K562 (cell line): ENCODE measurements at places on chromosomes 3 and 15. TPM values are rescaled to one million over a fixed set of nuclear protein-coding genes. Genes with fewer than 3 reads are reported as not detected.

The CD86 gene
- total RNA-seq = 0.07 and 0.16 TPM in 2 replicates

DNA sequence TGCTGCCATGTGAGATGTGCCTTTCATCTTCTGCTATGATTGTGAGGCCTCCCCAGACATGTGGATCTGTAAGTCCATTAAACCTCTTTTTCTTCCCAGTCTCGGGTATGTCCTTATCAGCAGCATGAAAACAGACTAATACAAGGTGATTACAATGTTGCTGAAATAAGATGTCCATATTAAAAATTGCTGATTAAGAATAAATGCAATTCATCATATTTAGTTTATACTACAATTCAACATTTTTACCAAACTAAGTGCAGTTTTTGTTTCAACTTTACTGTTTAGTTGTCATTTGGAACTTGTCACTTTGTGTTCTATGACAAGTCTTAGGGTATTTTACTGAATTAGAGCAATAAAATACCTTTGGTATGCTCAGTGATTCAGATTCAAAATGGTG is 127.6 kb upstream of the TMCO5A start:
- no peak for DNase-seq

The SAMD7 gene
- not detected in 2 replicates for total RNA-seq

The HRH1 gene
- total RNA-seq = 0.04 TPM in 1 of 2 replicates, not detected in the other

DNA sequence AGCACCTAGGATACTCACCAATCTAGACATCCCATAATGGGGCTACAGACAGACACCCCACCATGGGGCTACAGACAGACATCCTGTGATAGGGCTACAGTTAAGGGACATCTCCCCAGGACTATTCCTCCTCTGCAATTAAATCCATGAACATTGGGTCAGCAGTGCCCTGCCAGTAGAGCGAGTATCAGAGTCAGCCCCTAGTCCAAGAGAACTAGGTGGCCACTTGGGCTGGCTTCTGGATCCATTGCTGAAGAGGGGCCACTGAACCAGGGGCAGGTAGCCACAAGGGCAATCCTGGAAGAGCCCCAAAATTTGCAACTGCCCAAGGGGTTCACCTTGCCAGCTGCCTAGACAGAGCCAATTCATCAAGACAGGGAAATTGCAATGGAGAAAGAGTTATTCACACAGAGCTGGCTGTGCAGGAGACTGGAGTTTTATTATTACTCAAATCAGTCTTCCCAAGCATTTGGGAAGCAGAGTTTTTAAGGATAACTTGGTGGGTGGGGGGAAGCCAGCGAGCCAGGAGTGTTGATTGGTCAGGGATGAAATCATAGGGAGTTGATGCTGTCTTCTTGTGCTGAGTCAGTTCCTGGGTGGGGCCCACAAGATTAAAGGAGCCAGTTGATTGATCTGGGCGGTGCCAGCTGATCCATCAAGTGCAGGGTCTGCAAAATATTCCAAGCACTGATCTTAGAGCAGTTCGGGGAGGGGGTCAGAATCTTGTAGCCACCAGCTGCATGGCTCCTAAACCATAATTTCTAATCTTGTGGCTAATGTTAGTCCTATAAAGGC is 170.2 kb upstream of the SMAD3 start:
- no peak for DNase-seq

The EFHB gene
- total RNA-seq = 1.5 and 2.0 TPM in 2 replicates

The CYP1A2 gene
- total RNA-seq = not detected in 2 replicates

The CCR8 gene
- not detected in 2 replicates for total RNA-seq

The KCNMB3 gene
- 9.9 and 14.3 TPM in 2 replicates for total RNA-seq

- no peak for DNase-seq
These were observed 292.6 kb upstream of the TGFBR2 start for GRCh38 chr3:30313840-30314239.

- DNase-seq = no peak
These were observed 22.1 kb downstream of the PHC3 start for GRCh38 chr3:170159459-170159858.

DNA sequence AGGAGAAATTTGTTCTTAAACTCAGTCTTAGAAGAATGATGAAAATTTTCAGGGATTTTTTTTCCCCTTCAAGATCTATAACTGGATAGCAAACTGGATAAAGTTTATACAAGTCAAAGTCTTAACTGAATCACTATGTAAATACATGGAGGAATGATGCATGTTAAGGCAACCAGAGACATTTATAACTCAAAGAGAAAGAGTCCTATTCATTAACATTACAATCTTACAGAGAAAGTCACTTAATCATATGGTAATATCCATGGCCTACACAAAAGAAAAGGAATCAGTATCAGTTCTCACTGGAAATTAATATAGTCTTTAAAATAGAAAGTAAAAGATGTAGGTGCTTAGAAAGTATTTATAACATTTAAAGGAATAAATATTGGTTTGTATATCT is 869.1 kb downstream of the TBL1XR1 start:
- DNase-seq = no peak

The TLR9 gene
- total RNA-seq = not detected in 2 replicates

DNA sequence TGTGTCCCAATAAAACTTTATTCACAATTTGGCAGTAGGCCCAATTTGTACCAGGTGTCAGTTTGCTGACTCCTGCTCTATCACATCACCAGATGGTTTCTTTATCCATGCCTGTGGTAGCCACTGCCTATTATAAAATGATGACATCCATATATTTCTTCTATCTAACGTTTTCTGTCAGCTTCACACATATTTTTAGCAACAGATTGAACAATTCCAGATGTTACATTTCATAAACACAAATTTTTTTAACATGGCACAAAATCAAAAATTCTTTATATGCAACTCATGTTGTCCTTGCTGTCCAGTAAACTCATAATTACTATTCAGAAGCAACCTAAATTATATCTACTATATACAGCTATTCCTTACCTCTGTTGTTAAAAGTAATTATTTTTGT is 1371.6 kb downstream of the NSUN3 start:
- DNase-seq = no peak

GRCh38 chr3:8975081-8976020 is 12.1 kb upstream of the RAD18 start:
- DNase-seq = no peak

- DNase-seq = no peak
These were observed 73.0 kb downstream of the ATP10A start for GRCh38 chr15:25790000-25790660.

- DNase-seq = no peak
These were observed 29.7 kb downstream of the CYP11A1 start for GRCh38 chr15:74337607-74338211.

The NEK11 gene
- total RNA-seq = 1.1 and 1.2 TPM in 2 replicates

- no peak for DNase-seq
These were observed 131.1 kb downstream of the ADAMTSL3 start for GRCh38 chr15:83784975-83785374.

DNA sequence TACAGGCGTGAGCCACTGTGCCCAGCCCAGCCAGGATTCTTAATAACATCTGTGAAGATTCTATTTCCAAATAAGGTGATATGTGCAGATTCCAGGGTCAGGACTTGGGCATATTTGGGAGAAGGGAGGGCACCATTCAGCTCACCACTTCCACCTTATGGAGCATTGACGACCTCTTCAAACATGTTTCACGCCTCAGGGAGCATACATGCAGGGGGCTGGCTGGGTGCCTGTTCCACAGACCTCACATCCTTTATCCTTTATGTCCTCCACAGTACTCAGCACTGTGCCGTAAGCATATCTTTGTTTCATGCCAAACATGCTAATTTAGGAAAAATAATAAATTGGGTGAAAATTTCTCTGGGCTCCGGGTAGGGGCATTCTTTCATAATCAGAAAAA is 229.0 kb downstream of the THSD4 start:
- DNase-seq = no peak

The MFSD1 gene
- 28.6 and 31.2 TPM in 2 replicates for total RNA-seq

DNA sequence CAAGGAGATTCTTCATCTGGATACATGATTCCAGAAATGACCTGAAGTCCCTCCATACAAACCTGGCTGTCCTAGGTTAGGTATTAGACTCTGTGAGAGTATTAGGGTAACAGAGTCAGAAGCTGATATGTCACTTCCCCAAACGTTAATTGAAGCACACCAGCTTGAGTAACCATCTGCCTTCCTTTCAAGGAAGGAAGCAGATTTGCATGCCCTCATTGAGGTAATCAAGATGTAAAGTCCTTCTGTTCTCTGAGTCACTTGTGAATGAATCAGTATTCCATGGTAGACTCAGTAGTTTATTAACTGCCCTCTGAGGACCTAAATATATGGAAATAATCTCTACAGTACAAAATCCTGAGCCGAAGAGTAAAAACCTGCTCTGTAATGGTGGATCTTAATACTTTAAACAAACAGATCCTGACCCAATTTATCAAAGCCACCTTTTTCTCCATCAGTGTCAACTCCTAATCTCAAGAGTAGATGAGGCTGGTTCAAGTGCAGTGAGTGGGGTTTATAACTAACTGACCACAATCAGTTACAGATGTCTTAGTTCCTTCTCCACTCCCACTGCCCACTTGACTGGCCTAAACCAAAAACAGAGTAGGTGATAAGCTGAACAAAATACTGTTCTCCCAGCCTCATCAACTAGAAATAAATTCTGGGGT is 246.2 kb upstream of the CHRM5 start:
- no peak for DNase-seq

DNA sequence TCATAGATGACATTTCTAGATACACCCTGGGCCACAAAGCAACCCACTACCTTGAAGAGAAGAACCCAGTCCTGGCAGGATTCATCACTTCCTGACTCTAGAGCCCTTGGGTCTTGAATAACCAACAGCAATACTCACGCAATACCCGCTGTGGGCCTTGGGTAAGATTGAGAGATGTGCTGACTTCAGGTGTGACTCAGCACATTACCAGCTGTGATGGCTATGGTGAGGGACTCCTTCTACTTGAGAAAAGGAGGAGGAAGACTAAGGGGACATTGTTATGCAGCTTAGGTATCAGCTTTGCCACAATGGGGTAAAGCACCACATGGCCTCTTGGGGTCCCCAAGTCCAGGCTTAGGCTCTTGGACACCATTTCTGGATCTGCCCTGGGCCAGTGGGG is 14.9 kb downstream of the C3orf33 start:
- DNase-seq = no peak

GRCh38 chr15:69824075-69824876 is 273.4 kb downstream of the TLE3 start:
- DNase-seq = no peak

The SERINC4 gene
- 0.16 and 0.22 TPM in 2 replicates for total RNA-seq

The UTS2B gene
- not detected in 2 replicates for total RNA-seq

GRCh38 chr3:69761896-69762767 is 22.9 kb downstream of the MITF start:
- no peak for DNase-seq

- DNase-seq = no peak
These were observed 35.0 kb upstream of the NEDD4 start for GRCh38 chr15:56028430-56028829.

The PLCH1 gene
- total RNA-seq = 0.42 and 0.53 TPM in 2 replicates
